ENCODE measurements at places on chromosomes 12 and 14.
A peak's percentile ranks its signal among the peaks of the same experiment; 100 is the strongest.

- no peak for DNase-seq
Observed at GRCh38 chr12:41442896-41443295, 254.8 kb downstream of the PDZRN4 start.

DNA sequence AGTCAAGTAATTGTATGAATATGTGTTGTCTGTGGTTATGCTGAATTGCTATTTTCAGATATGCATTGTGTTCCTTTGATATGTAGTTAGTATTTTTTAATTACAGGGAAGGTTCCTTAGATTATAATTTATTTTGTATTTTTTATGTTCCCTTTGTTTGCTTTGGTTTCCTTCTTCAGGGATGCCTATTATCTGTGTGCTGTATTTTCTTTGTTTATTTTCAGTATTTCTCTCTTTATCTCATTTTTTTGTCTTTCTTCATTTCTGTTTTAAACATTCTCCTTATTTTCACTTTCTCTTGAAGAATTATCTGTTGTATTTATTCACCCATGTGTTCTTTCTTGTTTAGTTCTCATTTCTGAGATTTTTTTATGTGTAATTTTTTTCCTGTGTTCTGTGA is 163.1 kb downstream of the EMP1 start:
- no peak for DNase-seq

GRCh38 chr14:81005540-81006228 is 50.3 kb downstream of the TSHR start:
- DNase-seq, result no peak

- DNase-seq, result no peak
Observed at GRCh38 chr14:54314365-54315104, 82.3 kb upstream of the CDKN3 start.

DNA sequence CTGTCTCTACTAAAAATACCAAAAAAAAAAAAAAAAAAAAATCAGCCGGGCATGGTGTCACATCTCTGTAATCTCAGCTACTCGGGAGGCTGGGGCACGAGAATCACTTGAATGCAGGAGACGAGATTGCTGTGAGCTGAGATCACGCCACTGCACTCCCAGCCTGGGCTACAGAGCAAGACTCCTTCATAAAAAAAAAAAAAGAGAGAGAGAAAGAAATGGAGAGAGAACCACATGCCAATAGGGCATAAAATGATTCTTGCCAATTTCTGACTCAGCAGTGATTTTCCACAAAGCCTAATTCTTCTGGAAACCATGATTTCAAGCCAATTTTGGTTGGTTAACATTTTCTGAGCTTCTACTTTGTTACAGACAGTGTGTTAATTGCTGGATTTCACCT is 250.4 kb upstream of the SEL1L start:
- no peak for DNase-seq

GRCh38 chr12:120831648-120832267 is 72.4 kb downstream of the SPPL3 start:
- DNase-seq, result no peak

- peak; percentile 59 for DNase-seq
Observed at GRCh38 chr12:75783093-75783877, 248.3 kb downstream of the PHLDA1 start.

DNA sequence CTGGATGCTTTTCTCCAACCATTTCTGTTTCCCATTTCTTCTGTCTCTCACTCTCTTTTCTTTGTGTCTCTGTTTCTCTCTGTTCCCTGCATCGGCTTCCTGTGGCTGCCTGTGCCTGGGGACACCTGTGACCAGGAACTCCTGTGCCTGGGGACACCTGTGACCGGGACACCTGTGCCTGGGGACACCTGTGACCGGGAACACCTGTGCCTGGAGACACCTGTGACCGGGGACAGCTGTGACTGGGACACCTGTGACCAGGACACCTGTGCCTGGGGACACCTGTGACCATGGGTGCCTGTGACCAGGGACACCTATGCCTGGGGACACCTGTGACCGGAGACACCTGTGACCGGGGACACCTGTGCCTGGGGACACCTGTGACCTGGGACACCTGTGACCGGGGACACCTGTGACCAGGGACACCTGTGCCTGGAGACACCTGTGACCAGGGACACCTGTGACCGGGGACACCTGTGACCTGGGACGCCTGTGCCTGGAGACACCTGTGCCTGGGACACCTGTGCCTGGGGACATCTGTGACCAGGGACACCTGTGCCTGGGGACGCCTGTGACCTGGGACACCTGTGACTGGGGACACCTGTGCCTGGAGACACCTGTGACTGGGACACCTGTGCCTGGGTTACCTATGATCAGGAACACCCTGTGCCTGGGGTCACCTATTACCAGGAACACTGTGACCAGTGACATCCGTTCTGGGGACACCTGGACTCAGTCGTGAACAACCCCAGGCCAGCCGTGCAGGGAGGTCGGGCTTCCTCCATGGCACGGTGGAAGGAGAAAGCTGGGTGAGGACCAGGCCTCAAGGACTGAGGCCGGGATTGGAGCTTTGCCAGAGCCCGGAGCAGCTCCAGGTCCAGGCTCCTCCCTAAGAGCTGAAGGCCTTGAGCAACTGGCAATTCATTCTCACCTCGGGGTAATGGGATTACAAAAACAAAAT is 23.4 kb upstream of the FBRSL1 start:
- DNase-seq, result no peak

- no peak for DNase-seq
Observed at GRCh38 chr14:35113308-35113950, 8.4 kb downstream of the PPP2R3C start.

GRCh38 chr14:59321626-59321949 is 133.1 kb downstream of the DAAM1 start:
- no peak for DNase-seq

DNA sequence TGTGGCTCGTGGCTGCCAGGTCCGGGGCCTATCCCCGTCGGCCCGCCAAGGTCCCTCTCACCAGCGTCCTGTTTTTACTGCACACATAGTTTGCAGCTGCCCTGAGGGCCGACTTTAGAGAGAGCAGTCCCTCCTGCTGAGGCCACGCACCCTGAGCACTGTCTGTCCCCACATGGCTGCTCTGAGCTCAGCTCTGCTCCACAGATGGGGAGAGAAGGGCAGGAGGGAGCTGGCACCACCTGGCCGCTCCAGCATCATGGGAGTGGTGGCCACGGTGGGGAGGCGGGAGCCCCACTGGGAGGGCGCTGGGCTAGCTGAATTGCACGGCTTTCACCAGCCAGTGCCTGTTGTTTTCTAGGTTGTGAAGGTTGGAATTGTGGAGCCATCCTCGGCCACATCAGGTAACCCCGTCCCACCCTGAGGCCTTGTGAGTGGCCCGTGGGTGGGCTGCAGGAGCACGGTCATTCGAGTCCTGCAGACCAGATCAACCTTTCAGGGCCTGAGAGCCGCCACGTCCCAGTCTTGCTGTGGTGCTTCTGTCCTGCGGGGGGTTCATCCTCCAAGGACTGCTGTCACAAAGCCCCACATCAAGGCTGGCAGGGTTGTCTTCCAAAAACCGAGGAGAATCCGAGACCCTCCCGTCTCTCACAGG is 7.4 kb upstream of the TEX22 start:
- DNase-seq, result no peak

DNA sequence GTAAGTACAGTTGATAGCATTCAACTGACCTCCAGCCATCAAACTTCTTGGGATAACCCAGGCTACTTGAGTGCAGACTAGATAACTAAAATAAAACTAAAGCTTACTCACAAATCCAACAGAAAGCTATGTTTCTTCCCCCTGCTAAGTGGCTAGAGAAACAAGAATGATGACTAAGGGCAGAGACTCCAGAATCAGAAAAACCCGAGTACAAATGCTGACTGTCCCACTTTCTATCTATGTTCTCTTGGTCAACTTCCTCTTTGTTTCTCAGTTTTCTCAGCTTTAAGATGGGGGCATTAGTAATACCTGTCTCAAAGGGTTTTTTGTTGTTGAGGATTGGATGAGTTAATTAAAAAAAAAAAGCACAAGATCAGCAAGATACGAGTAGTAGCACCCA is 6.1 kb upstream of the NUAK1 start:
- peak; percentile 42 for DNase-seq

DNA sequence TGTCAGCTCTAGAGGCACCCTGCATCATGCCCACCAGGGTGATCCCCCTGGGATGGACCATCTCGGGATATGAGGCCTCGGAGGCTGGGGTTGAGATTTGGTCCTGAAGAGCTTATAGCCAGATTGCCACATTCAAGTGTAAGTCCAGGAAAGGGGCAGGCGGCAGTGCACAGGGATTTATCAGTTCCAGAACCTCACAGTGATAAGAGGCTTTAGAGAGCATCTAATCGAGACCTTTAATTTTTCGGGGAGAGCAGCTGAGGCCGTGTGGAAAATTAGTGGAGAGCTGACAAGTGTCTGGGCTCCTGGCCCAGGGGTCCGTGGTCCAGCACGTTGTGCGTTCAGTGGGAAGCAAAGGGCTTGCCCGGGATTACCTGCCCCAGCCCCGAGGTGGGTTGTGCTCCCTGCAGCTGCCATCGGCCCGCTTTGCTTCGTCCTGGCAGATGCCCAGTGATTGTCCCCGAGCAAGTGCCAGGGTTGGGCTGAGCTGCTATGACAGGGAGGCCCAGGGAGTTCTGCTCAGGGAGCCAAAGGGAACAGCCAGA is 52.1 kb downstream of the C14orf132 start:
- no peak for DNase-seq

- DNase-seq, result no peak
Observed at GRCh38 chr14:31990183-31990857, 86.8 kb upstream of the ARHGAP5 start.

DNA sequence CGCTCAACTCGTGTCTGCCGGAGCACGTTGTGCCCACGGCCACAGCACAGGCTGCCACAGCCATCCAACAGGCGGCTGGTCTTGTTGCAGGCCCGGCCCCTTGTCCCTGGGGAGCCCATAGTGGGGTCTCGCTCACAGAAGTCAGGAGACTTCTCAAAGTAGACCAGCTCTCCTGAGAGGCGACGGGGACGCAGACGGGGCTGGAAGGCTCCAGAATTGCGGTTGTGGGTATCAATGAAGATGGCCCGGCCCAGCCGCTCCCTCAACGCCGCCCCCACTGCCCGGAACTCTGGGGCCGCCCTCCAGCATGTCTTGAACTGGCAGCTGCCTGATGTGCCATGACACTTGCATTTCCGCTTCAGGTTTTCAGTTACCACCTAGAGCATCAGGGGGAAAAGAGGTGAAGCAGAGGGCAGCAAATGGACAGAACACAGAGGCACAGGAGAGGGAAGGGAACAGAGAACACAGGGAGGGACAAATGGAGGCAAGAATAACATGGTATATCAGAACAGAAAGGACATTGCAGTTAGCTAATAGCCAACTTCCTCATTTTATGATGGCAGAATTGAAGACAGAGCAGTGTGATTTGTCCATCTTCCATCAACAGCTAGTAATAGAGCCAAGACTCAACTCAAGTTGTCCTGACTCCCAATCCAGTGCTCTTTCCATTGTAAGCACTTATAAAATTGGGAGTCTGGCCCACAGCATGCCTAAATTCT is 5.2 kb downstream of the WNT10B start:
- no peak for DNase-seq

GRCh38 chr12:9866860-9867269 is 2.3 kb downstream of the CLEC2B start:
- DNase-seq, result no peak

DNA sequence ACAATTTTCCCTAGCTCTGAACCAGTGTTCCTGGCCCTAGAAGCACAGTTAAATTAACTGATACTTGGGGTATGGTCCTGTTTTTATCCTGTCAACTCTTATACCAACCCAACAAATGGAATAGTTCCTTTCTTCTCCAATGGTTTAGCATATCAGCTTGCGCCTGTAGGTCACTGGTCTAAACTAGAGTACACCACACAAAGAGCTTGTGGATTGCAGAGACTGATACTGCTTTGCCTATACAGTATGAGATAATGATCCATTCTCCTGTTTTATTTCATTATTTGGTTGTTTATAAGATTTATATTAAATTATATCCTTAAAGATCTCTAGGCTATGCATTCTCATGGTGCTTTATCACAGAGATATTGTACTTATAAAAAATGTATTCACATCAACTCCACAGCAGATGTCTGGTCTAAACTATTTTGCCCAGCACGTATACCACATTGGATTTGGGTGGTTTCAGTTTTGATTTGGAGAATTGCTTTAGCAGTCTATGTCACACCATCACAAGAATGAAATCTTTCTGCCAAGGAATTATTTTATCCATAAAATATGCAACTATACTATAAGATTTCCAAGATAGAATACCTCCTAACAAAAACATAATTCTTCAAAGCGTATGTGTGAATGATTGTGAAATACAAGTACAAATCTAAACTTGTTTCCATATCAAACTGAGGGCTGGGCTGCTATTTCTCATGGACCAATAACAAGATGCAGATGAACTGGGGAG is 142.1 kb downstream of the SLC16A7 start:
- no peak for DNase-seq

- no peak for DNase-seq
Observed at GRCh38 chr12:128418944-128419343, 152.0 kb downstream of the TMEM132C start.
